Nasal cavity respiratory epithelium epithelial cell of viscerocranial mucosa (primary cell): ENCODE measurements at places on chromosomes 4 and X. TPM values are rescaled to one million over a fixed set of nuclear protein-coding genes. Genes with fewer than 3 reads are reported as not detected.

Gene ARMCX5
- total RNA-seq: 17.8 and 21.1 TPM in 2 replicates

Gene HPRT1
- 11.3 and 15.7 TPM in 2 replicates for total RNA-seq

Gene MFAP3L
- 8.0 and 8.2 TPM in 2 replicates for total RNA-seq

Gene BMPR1B
- total RNA-seq: 6.5 and 9.9 TPM in 2 replicates

Gene MTTP
- under 0.01 and 0.21 TPM in 2 replicates for total RNA-seq

Gene PPID
- 31.4 and 39.7 TPM in 2 replicates for total RNA-seq

Gene CXorf66
- not detected in 2 replicates for total RNA-seq

Gene RXFP1
- total RNA-seq: not detected in 2 replicates

Gene MAD2L1
- 1.2 and 2.4 TPM in 2 replicates for total RNA-seq

Gene FREM3
- not detected in 2 replicates for total RNA-seq

Gene CSAG3
- total RNA-seq: not detected in 2 replicates

Gene REPS2
- total RNA-seq: 0.68 and 3.6 TPM in 2 replicates

Gene NLGN4X
- under 0.01 and 0.50 TPM in 2 replicates for total RNA-seq

Gene GK2
- total RNA-seq: not detected in 2 replicates

Gene CBR4
- total RNA-seq: 12.3 and 15.4 TPM in 2 replicates

Gene ARHGAP24
- 5.5 and 34.3 TPM in 2 replicates for total RNA-seq

Gene HGFAC
- 0.21 TPM in 1 of 2 replicates, not detected in the other for total RNA-seq

Gene CLTRN
- total RNA-seq: 1.00 and 1.0 TPM in 2 replicates

Gene CACNA1F
- total RNA-seq: under 0.01 and 0.07 TPM in 2 replicates

Gene NLRP2B
- not detected in 2 replicates for total RNA-seq
